SK-N-DZ (cell line): ENCODE measurements at places on chromosomes 7 and 10.
A peak's percentile ranks its signal among the peaks of the same experiment; 100 is the strongest.

DNA sequence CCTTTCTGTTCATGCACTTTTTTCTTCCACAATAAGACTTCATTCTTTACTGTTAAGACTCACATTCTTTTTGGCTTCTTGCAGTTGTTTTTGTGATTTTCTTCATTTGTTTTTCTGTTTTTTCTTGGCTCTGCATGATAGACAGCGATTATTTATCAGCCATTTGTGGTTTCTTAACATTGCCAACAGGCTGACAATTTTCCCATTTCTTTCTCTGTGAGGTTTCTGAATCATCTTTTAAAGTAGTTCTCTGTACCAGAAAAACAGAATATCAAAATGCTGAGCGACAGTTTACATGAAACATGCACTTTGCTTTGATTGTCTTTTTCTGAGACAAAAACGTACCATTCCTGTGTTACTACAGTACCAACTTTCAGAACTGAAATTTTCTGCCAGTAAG lies 334.2 kb upstream of the MAGI2 start:
- no peak for DNase-seq

DNA sequence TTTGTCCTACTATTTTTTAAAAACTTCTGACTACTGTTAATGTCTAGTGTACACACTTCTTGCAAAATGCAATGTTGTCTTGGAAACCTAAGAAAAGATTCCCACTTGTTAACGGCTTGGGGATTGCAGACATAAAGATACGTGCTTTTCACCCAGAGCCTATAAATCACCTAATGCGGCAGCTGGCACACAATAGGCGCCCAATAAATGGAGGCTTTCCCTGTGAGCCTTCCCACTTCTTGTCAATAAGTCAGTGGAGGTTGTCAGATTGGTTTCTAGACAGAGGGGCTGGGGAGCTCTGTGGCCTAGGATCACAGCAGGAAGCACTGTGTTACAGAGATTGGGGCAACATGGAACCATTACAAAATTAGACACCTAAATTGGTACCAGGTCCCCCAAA lies 74.7 kb downstream of the VSTM4 start:
- no peak for DNase-seq

GRCh38 chr10:88555190-88555908 lies 27.8 kb downstream of the RNLS start:
- DNase-seq, result no peak

DNA sequence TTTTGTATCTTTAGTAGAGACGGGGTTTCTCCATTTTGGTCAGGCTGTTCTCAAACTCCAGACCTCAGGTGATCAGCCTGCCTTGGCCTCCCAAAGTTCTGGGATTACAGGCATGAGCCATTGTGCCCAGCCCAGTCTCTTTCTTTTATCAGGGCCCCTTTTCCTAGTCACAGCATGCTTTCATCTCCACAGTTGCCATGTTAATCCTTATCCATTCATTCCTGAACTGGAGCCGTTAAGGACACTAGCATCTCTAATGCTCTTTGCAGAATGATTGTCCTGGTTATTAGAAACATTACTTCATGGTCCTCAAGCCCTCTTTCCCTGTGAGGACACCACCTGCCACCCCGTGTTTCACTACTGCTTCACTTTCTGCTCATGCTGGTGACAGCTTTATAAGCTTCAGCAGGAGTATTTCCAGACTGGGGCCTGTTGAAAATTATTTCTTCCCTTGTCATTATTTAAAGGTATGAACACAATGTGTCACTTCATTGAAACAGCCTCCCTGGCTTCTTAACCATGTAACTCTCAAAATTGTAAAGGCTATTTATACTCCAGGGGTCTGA lies 313.9 kb downstream of the BMPER start:
- DNase-seq, result no peak

DNA sequence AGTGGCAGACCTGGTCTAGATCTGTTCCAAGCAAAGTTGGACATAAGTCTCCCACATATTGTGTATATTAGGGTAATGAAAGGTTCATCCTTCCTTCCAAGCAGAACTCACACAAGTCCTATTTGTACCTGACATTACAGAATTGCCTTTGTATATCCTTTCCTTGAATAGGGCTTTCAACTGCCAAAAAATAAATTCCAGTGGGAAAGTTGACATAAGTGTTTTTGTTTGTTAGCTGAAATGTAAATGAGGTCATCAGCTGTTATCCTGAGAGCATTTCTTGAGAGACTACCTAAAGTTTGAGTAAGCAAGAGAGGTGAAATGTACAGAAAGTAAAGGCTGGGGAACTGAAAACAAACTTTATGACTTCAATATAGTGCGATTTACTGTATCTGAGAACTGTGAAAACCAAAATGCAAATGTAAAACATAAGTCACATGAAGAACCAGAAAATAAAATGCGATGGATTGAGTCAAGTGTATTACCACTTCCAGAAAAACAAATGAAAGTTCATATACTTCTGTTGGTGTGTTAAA lies 527.3 kb upstream of the SEMA3D start:
- DNase-seq, result no peak

DNA sequence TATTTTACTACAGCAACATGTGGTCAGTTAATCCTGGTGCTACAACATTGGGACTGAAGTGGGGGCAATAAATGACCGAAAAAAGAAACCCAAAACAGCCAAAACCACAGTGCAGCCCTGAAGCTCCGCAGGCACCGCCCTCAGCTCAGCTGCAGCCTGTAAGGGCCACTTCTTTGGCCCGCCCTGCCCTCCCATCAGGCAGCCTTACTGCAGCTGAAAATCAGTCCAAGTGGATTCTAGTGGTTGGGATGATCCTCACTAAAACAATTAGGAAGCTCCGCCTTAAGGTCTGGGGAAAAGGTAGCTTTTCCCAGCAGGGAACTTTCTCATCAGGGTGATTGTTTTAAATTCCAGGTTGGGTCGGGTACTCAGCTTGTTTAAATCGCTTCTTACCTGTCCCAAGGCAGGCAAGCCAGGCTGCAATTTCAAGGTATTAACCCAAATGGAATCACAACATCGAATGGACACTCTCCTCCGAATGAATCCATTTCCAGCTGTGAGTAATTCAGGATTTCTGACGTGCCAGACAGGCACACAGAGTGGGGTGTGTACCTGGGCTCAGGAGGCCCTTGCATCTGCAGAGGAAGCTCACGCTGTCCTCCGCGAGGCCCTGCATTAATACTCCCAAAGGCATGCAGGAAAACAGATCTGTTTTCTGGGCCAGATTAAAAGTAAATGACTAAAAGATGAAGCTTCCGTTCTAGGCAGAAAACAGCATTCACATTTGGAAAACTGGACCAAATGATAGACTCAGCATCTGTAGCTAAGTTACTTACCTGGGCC lies 104.3 kb downstream of the CREB5 start:
- no peak for DNase-seq

DNA sequence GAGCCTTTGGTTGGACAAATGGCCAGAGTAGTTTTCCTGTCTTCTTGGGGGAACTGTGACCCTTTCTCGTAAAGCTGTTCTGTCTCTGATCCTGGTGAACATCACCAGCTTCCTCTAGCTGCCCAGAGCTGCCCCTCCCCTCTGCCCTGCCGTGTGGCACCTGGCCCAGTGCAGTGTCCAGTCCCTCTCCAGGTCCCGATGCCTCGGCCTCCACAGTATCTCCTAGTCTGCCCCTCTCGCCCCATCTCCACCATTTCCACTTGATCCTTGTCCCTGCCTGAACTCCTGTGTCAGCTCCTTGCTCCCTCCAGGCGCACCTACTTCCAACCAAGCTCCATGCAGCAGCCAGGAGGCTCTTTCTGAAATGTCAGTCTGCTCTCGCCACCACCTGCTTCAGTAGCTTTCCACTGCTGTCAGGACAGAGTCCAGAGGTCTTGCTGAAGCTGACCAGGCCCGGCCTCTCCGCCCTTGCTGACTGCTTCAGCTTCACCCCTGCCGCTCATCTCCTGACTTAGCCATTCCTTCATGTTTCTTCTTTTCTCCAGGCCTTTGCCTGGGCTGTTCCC lies 133.6 kb downstream of the GRK5 start:
- peak; percentile 57 for DNase-seq

DNA sequence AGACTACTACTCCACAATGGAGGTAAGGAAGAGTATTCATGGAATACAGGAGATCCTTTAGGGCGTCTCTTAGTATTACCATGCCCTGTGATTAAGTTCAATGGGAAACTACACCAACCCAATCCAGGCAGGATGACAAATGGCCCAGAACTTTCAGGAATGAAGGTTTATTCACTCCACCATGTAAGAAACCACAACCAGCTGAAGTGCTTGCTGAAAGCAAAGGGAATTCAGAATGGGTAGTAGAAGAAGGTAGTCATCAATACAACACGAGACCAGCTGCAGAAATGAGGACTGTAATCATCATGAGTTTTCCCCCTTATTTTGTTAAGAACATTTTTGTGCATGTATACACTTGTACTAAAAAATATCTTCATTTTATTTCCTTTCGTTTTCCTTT lies 76.6 kb downstream of the GPR37 start:
- DNase-seq, result no peak
